NCI-H748 treated with DMSO at 0.1 percent for 48 hours (cell line): ENCODE measurements at places on chromosomes 12 and 14.

GRCh38 chr12:105906561-105906960, 232.2 kb downstream of the NUAK1 start:
- DNase-seq, result no peak

- DNase-seq, result no peak
Measured at GRCh38 chr12:6819106-6820030, 2.3 kb upstream of the GPR162 start.

- DNase-seq, result no peak
Measured at GRCh38 chr14:50093496-50093895, 22.9 kb downstream of the VCPKMT start.

GRCh38 chr14:61603736-61604135, 91.6 kb upstream of the HIF1A start:
- DNase-seq, result no peak

GRCh38 chr14:90518941-90519256, 122.1 kb downstream of the CALM1 start:
- DNase-seq, result no peak

GRCh38 chr12:60391051-60391450, 795.2 kb downstream of the SLC16A7 start:
- DNase-seq, result no peak

- no peak for DNase-seq
Measured at GRCh38 chr14:21780429-21781084, 106.9 kb upstream of the OR4E1 start.

DNA sequence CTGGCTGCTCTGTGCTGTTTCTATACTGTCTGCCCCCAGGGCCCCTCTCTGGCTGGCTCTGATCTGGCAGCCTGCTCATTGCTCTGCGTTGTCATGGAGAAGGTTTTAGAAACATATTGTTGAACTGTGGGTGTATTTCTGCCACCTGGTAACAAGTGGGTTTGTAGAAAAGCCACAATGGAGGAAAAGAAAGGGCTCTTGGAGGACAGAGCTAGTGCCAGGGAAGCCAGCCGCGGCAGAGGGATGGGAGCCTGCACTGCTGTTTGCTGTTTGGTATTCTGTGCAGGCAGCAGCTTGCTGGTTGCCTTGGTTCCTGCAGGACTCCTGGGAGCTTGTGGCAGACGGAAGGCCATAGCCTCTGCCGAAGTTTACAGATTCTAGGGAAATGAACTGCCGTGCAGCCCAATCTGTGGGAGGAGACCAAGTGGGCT, 15.1 kb downstream of the CCDC177 start:
- no peak for DNase-seq

- no peak for DNase-seq
Measured at GRCh38 chr12:19867970-19868369, 428.7 kb downstream of the AEBP2 start.

- DNase-seq, result no peak
Measured at GRCh38 chr12:68614105-68614679, 3.5 kb downstream of the RAP1B start.

- DNase-seq, result no peak
Measured at GRCh38 chr12:49098703-49099102, 4.1 kb upstream of the DHH start.

DNA sequence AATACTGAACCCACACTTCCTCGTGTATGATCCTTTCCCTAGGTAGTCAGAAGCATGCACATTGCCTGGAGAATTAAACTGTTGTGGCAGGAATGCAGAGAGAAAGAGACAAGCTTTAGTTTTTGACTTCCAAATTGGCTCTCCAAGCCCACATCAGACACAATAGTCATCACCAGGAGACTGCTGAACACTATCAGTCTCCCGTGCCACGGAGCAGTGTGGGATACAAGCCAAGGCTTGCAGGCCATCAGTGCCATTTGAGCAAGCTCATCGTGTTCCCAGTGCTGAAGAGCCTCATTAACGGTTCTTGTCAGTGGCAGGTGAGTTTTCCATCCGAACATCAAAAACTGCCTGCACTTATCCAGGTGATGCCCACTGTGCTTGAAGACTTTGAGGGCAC, 410.8 kb downstream of the NAV3 start:
- no peak for DNase-seq

DNA sequence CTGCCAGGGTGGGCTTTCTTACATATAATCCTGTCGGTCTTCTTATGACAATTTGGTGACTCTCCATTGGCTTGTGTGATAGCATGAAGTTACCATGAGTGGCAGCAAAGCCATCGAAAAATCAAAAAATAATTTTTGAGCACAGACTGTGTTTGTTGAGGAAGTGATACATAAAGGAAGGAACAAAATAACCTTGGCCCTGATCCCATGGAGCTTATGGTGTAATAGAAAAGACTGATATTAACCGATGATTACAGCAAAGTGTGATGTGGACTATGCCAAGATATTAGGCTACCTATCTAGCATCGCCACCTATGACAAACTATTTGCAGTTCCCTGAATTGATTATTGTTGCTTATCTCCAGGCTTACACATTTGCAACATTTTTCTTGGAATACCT, 383.2 kb downstream of the AEBP2 start:
- no peak for DNase-seq

DNA sequence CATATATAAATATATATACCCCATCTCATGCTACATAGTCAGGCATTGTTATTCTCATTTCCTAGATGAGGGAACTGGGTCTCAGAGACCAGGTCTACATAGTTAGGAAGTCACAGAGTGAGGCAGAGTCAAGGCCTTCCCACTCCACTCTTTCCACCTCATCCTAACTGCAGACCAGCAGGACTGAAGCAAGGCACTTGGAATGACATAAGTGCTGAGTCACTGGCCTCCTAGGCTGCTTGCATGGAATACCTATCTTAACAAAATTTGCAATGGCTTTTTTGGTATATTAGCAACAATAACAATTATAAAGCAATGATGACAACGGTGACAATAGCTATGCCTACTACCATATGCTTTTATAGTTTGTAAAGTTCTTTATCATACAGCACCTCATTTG, 5.4 kb upstream of the ANO4 start:
- DNase-seq, result no peak

GRCh38 chr14:43896044-43896443, 611.0 kb downstream of the FSCB start:
- no peak for DNase-seq

DNA sequence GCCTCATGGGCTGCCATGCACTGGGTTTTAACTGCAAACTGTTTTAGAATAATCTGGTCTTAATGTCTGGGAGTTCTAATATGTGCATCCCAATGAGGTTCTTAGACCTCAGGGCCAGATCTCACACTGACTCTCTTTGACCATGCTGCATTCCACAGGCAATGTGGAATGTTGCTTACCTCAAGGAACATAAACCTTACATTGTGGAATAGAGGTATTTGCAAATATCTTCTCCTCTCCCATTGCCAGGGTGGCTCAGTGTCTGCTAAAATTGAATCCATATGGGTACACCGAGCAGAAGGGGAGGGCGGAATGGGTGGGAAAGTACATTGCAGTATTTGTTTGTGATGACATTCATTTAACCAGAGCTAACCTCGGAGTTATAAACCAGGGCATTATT, 78.6 kb downstream of the CHST11 start:
- no peak for DNase-seq

- DNase-seq, result no peak
Measured at GRCh38 chr12:130227641-130228040, 65.4 kb downstream of the FZD10 start.

DNA sequence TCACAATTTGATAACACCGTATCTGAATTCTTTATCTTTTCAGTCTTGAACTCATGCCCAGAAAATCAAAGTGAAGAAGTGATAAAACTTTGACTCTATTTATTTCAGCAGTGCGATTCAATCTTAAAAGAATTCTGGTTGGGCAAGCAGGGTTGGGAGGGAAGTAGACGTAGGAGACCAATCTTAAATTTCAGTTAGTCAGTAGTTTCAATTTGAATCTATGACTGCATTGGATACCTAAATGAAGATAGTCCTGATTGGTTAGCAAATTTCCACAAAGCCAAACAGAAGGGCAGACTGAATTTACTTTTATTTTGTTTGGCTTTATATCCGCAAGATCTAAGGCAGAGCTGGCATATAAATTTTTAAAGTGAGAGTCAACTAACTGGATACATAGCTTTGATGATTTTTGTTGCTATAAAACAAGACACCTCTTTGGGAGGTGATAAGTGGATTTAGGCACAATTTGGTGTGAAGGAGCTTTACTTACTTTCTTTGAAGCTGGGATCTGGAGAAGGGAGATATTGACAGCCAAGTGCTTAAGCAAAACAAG, 2.6 kb downstream of the ACSS3 start:
- no peak for DNase-seq

- DNase-seq, result no peak
Measured at GRCh38 chr14:34174973-34175372, 224.1 kb upstream of the EGLN3 start.

GRCh38 chr14:90571149-90571947, 174.5 kb downstream of the CALM1 start:
- DNase-seq, result no peak

DNA sequence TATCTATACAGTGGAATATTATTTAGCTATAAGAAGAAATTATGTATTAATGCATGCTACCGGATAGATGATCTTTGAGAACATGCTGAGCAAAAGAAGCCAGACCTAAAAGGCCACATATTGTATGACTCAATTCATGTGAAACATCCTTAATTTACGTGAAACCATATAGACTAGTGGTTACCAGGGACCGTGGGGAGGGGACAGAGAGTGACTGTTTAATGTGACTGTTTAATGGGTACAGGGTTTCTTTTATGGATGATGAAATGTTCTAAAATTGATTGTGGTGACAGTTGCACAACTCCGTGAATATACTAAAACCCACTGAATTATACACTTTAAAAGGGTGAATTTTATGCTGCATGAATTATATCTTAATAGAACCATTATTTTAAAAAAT, 8.5 kb upstream of the BCL7A start:
- no peak for DNase-seq

GRCh38 chr14:68975667-68976066, 3.4 kb downstream of the ACTN1 start:
- no peak for DNase-seq

GRCh38 chr14:72118841-72119240, 186.6 kb downstream of the RGS6 start:
- DNase-seq, result no peak

DNA sequence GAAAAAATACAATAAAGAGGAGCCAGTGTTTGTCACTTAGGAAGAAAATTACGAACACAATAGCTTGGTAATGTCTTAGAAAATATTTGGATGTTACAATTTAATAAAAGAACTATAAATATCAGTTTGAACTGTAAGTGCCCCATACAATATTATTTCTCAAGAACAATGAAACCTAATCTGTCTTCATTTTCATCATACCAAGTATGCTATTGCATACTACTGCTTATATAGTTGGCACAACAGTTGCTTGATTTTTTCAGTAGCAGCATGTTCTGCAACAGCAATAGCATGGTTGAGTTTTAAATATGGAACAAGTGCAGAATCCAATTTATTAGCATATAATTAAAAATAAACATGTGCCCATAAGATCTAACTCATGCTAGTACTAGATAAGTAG, 564.6 kb downstream of the C12orf50 start:
- DNase-seq, result no peak

DNA sequence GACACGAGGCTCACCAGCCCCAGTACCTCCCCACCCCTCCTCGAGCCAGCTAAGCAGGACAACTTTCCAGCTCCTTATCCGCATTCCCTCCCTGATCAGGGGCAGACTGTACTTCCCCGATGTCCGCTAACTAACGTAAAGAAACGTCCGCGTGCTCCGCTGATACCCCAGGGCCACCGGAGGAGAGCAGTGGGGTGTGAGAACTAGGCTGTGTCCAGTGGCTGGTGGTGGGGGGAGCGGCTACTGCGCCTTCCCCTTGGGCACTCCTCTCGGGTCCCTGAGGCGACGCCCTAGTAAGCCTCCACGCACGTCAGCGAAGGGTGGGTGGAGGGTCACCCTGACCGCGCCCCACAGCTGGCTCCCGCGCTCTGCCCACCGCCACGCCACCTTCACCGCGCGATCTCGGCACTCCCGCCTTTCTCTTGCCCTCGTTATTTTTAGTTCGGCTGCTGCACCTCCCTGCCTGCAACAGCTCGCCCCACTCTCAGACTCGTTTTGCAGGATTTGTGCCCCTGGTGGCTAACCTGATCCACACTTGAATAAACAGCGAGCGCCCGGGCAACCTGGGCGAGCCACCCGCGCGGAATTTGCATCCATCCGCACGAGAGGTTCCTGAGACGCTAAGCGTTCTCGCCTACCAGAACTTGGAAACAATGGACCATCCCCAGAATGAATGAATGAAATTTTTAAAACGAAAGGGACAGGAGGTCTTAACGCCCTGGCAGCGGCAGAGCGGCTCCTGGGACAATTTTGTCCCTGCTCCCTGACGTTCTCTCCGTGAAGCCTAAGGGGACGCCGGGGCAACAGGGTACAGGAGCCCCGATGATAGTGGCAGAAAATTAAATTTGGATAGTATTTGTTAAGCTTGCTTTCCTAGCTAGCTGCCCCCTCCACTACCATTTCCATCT, 6.9 kb upstream of the BMP4 start:
- peak; percentile 20 for DNase-seq

- DNase-seq, result peak; percentile 95
Measured at GRCh38 chr14:91154851-91155625, 41.2 kb downstream of the DGLUCY start.

GRCh38 chr14:23172096-23172495, 11.4 kb downstream of the SLC7A8 start:
- no peak for DNase-seq

DNA sequence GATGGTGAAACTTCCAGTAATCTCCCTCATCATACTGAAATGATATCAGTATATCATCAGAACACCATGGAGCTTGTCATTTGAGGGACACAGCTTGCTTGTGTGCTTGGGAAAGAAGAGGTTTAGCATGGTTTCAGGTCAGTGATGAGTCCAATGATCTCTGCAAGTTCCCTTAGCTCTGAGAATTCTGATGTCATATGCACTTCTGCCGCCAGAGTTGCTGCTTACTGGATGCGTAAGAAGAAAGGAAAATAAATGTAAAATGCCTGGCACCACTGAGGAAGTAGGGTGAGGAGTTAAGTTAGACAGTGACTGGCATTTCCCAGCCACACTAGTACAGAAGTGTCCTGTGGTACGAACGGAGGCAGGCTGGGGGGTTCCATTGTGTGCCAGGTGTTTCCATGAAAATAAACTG, 22.6 kb downstream of the PRKCH start:
- DNase-seq, result no peak

GRCh38 chr12:127162307-127162706, 1104.7 kb upstream of the TMEM132C start:
- DNase-seq, result no peak

DNA sequence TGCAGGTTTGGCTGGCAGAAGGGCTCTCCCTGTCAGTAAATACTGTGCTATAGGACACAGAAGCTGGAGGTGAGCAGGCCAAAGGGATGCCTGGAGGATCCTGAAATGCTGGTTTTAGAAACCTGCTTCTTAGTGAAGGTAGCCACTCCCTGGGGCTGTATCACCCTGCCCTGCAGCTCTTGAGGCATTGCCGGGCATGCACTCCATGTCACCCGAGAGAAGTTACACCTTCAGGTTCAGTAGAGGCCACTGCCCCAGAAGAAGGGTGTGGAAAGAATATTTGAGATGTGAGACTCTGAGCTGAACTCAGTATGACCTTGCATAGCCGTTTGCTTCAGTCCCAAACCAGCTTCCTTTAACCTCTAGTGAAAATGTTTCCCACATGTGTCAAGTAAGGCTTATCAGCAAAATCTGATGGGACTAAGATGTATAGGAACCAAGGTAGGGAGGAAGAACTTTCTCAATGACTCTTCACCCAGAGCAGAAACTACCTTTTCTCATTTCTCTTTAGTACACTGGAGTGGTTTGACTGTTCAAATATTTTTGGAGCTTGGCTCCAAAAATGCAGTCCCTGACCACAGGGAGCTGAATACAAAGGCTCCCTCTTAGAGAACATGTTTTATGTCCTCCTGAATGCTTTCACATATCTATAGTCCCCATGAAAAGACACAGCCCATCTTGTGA, 164.5 kb upstream of the DYRK2 start:
- no peak for DNase-seq
